ENCODE measurements at places on chromosomes 4 and X. TPM values are rescaled to one million over a fixed set of nuclear protein-coding genes. Genes with fewer than 3 reads are reported as not detected.

The PWWP3B gene
- 0.44 TPM for total RNA-seq

The MMRN1 gene
- total RNA-seq = 42.6 TPM

The UGT2A3 gene
- not detected for total RNA-seq

The RPL9 gene
- 1,277 TPM for total RNA-seq

The CITED1 gene
- 0.65 TPM for total RNA-seq

The HERC3 gene
- 54.1 TPM for total RNA-seq

The DDIT4L gene
- 0.92 TPM for total RNA-seq

The IL13RA1 gene
- 84.0 TPM for total RNA-seq

The GPC4 gene
- 41.9 TPM for total RNA-seq

The F8A3 gene
- not detected for total RNA-seq

The ACOX3 gene
- total RNA-seq = 30.4 TPM

The PRR32 gene
- not detected for total RNA-seq

The SCRG1 gene
- total RNA-seq = 0.32 TPM

The TBC1D8B gene
- total RNA-seq = 7.4 TPM

The CCNG2 gene
- 39.3 TPM for total RNA-seq

The ZDHHC15 gene
- 1.8 TPM for total RNA-seq

The S100G gene
- not detected for total RNA-seq

The SHROOM4 gene
- 33.2 TPM for total RNA-seq

The RPA4 gene
- total RNA-seq = 1.5 TPM

DNA sequence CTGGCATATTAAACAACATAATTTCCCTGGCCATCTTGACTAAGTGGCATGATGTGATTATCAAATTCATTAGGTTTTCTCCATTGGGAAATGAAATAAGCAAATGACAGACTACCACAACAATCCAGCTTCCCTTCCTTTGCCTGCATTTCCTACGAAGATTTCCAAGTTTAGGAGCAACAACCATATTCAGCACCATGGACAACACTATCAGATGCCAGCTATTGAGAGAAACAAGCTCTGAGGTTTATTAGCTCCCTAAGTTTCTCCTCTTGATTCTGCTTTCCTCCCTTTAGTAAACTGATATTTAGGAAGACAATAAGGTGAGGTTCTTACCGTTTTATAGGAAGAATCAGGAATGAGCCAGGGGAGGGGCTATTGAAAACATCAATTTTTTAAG is 36.2 kb downstream of the DCX start:
- DNase-seq = no peak

GRCh38 chr4:188396037-188396436 is 256.8 kb downstream of the TRIML1 start:
- DNase-seq = no peak

- DNase-seq = no peak
Measured at GRCh38 chr4:41510179-41510578, 27.8 kb upstream of the LIMCH1 start.

DNA sequence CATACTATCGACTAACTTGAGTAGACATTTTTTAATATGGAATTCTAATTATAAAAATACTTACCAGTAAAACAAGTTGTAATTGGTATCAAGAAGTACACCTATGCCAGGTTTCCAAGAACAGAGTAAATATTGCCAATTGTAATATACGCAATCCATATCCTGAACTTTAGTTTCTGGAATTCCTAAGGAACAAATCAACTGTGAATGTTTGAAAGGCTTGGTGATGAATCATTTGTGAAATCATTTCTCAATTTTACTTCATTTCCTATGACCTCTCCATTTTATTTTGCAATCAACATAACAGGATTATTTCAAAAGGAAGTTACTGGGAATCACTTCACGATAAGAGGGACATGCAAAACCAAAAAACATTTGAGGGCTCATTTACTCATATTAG is 3.7 kb downstream of the IL13RA2 start:
- no peak for DNase-seq

GRCh38 chr4:74032064-74032463 is 6.4 kb downstream of the CXCL3 start:
- DNase-seq = no peak

DNA sequence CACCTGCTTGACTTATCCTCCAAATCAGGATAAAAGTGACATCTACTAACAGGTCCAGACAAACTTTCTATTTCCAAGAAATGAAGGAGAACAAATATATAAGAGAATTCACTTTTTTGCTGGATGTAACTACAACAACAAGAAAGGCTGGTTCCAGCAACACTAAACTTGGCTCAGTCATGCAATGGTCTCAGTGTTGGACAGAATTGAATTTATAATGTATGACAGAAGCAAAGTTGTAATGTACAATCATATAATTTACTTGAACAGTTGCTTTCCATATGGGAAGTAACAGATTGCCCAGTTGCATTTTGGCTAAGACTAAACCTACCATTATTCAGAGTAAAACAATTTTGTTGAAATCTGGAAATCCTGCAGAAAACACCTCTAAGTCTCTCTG is 183.3 kb upstream of the INTU start:
- no peak for DNase-seq

DNA sequence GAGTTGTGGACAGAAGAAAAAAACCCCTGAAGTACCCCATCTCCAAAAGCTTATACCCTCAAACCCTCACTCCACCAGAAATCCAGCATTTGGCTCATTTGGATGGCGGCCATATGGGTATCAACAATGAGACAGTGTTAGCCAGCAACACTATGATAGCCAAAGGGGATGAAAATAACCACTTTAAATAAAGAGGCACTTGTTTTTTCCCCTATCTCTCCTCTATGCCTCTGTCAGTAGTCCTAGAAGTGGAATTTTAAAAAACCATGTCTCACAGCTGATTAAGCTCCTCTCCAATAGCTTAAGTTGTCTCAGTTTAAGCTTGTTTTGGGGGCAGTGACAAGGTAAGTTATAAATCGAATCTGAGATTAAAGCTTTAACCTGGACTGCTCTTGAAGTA is 124.0 kb downstream of the MOSPD2 start:
- no peak for DNase-seq

GRCh38 chrX:103440621-103441020 is 64.3 kb downstream of the BEX3 start:
- DNase-seq = no peak

- no peak for DNase-seq
Measured at GRCh38 chr4:68257719-68258118, 12.2 kb upstream of the TMPRSS11B start.

DNA sequence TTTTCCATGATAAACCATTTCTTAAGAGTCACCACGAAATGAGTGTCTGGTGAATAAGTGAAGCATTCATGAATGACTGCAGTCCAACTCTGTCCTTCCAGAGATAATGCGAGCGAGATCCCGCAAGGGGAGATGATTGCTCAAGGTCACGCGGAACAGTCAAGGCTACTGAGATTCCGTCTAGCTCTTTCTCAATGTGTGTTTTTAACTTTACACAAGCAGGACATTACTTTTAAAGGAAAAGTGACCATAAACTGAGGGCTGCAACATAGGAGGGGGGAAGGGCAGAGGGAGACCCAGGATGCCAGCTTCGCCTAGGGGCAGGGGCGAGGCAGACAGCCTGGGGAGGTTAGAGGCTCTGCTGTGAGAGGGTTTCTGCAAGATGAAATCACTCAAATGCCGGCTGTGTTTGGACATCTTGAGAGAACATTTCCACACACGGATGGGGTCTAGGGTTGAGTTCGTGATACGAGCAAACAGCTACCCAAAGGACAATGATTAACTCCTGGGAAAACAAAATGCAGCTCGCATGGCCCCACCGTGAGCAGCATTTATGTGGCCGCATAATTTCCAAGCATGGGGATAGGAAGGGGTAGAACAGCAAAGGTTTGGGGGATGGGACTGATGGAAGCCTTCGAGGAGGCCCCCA is 23.8 kb upstream of the CCNQ start:
- no peak for DNase-seq

GRCh38 chrX:103453655-103454054 is 65.6 kb downstream of the RAB40A start:
- no peak for DNase-seq

DNA sequence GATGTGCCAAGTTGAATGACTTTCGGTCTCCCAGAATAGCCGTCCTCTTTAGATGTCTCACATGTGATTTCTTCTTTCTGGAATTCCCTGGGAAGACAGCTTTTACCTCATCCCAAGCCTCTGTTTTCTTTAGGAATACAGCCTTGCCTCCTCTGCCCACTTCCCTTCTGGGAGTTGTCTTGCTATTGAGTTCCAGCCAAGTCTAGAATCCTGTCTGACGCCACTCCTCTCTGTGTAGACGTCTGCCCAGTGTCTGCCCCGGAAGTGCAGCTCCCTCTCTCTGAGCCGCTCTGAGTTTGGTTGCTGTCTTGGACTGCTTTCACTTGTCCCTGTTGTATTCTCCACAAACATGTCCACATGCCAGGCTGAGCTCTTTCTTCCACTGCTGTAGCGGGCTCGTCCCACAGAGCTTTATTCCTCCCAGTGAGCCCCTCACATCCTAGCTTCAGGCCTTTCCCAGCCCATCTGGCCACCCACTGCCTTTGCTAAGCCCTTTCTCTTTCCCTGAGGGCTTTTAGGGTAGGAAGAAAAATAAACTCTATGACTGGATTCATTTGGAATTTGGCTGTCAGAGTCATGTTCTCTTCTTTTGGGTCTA is 9.0 kb upstream of the IGFBP7 start:
- no peak for DNase-seq

DNA sequence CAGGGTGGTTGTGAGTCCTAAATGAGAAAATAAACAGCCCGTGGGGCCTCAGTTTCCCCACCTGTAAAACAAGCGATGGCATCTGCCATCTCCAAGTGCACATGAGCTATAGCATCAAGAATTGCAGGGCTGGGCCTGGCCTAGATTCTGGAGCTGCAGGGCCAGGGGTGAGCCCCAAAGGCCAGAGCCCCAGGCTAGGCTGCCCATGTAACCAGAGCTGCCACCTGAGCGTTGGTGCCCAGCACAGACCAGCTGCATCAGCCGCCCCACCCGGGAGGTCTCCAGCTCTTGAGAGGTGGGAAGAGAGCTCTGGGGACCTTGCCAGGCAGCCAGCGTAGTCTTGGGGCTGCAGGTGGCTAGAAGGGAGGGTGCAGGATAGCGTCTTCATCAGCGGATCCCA is 27.0 kb upstream of the GPR78 start:
- no peak for DNase-seq

DNA sequence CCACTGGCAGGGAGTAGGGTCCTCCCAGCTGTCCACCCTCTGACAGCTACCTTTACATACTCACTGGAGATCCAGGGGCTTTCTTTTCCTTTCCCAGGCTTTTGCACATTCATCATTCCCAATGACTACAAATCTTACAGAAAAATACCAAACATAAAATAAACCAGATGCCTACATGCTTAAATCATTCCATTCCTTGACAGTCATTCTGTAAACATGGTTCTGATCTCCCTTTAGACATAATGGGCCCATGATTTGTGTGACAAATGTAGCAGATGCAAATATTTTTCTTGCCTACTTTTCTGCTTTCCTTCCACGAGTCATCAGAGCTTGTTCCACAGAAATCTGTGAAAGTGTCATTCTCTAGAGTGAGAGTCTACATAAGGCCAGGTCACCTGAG is 207.0 kb downstream of the IDS start:
- DNase-seq = no peak

DNA sequence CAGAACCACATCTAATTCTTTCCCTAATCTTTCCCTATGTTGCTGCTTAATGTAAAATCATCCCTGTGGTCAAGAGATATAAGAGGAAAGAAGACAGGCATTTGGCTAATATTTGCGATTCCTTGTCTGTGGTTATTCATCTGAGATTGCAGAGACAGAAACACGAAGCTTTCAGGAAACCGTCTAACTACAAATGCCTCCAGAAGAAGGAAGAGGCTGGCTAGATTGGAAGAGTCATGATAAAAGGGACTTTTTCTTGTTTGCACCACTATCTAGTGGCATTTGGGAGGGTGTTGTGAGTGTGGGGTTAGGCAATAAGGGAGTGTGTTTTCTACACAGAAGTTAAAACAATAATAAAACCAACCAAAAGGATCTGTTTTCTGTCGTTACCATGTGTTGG is 43.9 kb downstream of the TMEM154 start:
- no peak for DNase-seq

DNA sequence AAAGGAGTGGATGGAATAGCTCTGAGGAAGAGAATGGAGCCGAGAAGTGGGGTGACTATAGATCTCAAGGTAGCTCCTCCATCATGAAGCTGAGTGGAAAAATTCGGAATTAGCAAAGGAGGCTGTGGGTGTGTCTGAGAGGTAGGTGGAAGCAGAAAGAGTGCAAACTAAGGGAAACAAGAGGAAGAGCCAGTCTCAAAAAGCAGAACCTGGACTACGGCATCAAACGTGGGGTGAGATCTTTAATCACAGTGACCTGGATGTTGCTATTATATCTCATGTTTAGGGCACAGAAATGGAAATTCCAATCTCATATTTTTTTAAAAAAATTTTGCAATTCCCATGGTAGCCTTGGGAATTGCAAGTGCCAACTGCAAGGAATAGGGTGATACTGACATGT is 162.5 kb upstream of the RASGEF1B start:
- no peak for DNase-seq

- DNase-seq = no peak
Measured at GRCh38 chr4:43089730-43090129, 197.2 kb downstream of the GRXCR1 start.

GRCh38 chrX:40809210-40809609 is 73.9 kb upstream of the MED14 start:
- no peak for DNase-seq

DNA sequence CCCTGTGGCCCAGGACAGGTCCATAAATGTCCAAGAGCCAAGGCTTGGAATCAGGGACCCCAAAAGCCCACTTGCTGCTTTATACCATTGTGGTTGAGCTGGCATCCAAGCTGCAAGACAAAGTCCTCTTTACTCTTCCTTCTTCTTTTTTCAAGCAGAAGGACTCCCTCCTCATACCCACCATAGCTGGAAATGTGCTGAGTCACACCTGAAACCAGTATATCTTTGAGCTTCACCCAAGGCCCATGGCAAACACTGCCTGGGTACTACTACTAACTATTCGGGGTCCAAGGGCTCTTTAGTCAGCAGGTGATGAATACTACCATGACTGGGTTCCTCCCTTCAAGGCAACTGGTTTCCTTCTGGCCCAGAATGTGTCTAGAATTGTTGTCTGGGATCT is 37.3 kb upstream of the NMU start:
- DNase-seq = no peak

- no peak for DNase-seq
Measured at GRCh38 chr4:113289766-113290165, 240.3 kb downstream of the ANK2 start.

GRCh38 chrX:129701624-129702069 is 37.1 kb upstream of the XPNPEP2 start:
- no peak for DNase-seq

All from lower lobe of right lung (tissue), 2 donors.